ENCODE measurements at places on chromosomes 1 and 21.

DNA sequence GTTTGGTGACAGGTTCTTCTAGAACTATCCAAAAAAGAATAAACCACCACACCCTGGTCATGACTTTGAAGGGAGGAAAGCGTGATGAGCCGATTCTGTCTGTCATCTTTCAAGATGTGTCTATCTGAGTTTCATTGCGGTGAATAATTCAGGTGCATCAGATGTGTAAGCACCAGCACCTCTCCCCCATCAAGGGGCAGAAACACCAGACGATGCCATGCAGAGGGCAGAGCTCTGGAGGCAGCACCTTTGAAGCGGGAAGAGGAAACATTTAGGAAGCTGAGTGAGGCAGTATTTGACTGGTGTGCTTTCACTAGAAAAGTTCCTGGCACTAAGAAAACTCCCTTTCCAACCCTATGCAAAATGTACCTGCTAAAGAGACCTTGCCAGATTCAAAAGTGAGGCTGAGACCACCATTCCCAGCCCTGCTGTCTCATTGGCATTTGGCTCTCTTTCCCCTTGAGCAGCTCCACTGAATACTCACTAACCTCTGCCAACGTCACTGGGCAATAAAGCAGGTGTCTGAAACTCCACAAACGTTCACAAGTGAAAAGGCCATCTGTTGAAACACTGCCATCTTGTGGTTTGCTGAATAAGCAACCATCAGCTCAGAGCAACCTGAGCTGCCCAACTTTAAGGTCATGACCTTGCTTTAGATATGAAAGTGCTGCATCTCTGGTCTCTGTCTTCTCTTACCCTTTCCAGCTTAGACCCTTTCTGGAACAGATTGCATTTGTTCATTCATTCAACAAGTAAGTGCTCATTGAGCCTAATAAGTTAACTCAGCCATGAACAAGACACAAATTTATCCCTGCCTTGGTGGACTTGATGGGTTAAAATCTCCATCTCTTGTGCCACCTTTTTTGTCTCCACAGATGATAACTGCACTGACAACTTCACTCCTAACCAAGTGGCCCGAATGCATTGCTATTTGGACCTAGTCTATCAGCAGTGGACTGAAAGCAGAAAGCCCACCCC, 228.6 kb downstream of the PAPPA2 start:
- peak; percentile 60 for DNase-seq

GRCh38 chr1:29521811-29522580, 285.7 kb downstream of the PTPRU start:
- DNase-seq = no peak

DNA sequence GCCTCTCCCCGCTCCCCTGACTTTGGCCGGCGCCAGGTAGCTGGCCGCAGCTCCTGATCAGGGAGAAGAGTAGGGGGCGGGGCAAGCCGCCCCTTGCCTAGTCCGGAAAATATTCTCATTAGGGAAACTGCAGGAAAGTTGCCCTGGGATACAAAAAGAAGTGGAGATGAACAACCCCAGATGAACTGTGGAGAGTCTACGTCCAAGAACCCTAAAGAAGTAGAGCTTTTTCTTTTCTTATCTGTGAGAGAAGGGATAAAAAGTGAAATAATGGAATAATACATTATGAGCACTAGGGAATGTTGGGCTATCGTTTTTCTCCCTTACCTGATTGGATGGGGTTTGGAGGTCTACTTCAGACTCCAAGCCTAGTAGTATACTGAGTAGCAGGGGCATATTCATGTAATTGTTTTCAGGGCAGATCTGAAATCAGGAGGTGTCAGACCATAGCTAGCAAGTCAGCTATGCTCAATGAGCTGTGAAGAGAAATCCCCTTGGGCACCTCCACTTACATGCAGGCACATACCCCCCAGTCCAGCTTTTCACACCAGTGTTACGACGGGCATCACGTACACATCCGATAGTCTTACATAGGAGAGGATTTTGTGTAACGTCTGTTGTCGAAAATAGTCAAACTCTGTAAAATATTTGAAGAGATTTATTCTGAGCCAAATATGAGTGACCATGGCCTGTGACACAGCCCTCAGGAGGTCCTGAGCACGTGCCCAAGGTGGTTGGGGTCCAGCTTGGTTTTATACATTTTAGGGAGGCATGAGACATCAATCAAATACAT, 1.7 kb upstream of the DUSP10 start:
- no peak for DNase-seq

GRCh38 chr1:153415850-153416570, at the start of gene S100A7A:
Gene S100A7A, plus strand, starts transcription at chr1:153416520. Its CDS starts 1,563 bp downstream, at chr1:153418083.
- DNase-seq = no peak

DNA sequence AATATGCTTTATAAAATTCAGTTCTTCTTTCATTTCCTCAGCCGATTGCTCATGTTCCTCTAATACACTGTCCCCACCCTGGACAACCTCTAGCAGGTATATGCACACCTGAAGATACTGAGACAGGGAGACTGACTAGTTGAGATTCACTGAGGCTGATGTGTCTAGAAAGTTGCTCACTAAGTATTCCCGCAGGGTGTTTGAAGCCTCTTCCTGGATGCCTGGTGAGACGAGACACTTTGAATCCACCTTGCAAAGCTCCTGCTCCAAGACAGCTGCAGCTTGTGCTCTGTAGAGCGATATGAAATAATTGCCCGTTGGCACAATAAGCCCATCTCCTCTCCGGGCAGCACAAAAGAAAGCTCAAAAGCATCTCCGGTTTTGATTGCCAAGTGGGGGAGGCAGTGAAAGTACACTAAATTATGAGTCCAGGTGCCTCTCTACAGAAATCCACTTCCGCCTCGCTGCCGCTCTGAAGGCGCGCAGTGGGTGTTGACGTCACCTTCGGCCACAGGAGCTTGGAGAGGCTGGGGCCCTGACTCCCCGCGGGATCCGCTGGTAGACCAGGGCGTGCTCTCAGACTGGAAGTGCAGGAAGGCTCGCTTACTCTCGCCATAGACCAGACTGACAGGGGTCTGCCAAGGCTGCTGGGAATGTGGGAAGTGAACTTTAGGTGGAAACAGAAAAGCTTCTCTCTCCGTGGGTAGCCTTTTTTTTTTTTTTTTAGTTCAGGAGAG, 46.3 kb downstream of the GPA33 start:
- DNase-seq = no peak

GRCh38 chr21:17646790-17647189, 34.1 kb upstream of the BTG3 start:
- no peak for DNase-seq

- DNase-seq = no peak
These were observed 81.2 kb upstream of the COA6 start for GRCh38 chr1:234292011-234292410.

DNA sequence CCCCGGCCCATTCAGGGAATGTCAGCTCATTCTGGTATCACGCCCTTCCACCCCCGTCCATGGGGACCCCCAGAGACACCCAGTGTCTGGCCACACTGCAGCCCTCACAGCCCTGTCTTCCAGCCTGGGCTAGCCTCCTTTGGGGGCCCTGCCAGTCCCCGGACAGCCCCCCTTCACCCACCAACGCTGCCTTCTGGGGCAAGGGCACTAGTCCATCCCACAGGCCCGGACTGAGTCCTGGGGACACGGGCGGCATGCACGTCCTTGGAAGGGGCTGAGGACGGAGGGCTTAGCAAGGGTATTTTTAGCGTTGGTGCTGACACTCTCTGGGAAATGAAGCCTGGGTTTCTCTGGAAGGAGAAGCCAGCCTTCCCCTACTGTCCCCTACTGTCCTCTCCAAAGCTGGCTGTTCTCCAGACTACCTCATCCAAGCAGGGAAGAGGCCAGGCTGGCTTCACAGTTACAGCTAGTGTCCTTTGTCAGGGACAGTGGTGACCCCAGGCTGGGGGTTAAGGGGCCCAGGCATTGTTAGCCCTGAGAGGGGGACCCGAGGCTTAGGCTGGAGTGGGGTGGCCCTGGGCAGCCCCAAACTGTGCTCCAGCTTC, 39.5 kb downstream of the COQ8A start:
- DNase-seq = no peak

- peak; percentile 67 for DNase-seq
These were observed at the start of gene NBL1 for GRCh38 chr1:19643602-19644394. Gene NBL1, plus strand, starts transcription at chr1:19644311. Its CDS starts 10,720 bp downstream, at chr1:19655031.

GRCh38 chr1:38745476-38746401, 113.8 kb downstream of the RRAGC start:
- DNase-seq = no peak

- peak; percentile 67 for DNase-seq
These were observed 263.6 kb upstream of the USP24 start for GRCh38 chr1:55478742-55479141.

- DNase-seq = no peak
These were observed 53.5 kb upstream of the TARBP1 start for GRCh38 chr1:234532503-234532922.

DNA sequence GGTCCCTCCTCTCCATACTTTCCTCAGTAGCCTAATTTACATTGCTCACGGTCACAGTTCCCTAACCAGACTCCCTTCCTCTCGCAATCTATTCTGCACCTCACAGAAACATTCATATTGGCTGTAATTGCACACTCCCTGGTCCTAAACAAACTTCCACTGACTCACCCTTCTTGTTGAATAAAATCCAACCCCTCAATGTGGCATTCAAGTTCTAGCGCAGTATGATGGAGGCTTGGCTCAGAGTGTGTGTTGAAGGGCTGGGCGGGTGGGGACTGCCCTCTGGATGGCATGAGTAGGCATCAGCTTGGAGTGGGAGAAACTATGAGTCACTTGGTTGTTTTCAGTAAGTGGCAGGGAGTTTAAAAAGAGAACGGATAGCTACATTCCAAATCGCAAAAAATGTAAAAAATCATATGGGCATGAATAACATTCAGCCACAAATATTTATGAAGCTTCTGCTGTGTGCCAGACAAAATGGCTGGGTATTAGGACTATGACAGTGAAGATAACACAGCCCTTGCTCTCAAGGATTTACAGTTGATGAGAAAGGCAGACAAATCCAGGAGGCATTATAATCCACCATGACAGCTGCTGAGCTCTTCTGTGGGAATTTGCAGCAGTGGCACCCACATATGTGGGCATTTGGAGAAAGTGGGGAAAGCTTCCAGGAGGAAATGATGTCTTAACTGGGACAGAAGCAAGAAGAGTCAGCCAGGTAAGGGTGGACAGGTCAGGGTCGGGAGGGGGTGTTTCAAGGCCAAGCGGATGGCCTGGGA, 42.2 kb upstream of the LYST start:
- DNase-seq = peak; percentile 90

- DNase-seq = peak; percentile 53
These were observed 11.0 kb downstream of the YIPF1 start for GRCh38 chr1:53878492-53879105.

- no peak for DNase-seq
These were observed 31.8 kb downstream of the LDLRAP1 start for GRCh38 chr1:25575191-25575590.

- peak; percentile 84 for DNase-seq
These were observed 6.4 kb upstream of the LRRC8B start for GRCh38 chr1:89518221-89518631.

GRCh38 chr1:14894811-14895560, 258.6 kb upstream of the TMEM51 start:
- no peak for DNase-seq

- peak; percentile 9 for DNase-seq
These were observed 499.2 kb downstream of the OMA1 start for GRCh38 chr1:58047265-58047858.

GRCh38 chr1:200525090-200525987, 95.2 kb downstream of the KIF14 start:
- peak; percentile 31 for DNase-seq

DNA sequence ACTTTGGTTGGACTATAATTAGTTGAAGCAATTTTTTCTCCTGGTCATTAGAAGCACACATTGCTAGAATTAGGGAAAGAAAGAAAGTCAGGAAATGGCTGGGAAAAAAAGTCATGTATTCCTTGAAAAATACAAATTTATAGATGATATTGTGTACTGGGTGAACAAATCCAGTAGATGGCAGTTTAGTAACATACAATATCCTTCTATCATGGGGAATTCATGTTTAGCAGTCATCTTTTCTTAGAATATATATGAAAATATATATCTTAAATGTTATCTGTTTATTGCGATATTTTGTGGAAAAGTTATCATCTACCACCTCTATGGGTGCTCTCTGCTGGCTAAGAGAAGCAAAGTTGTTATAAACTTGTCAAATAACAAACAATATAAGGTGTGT, 13.1 kb upstream of the ZRANB2 start:
- peak; percentile 20 for DNase-seq
